Mammary epithelial cell (primary cell): ENCODE measurements at places on chromosomes 4 and X. TPM values are rescaled to one million over a fixed set of nuclear protein-coding genes. Genes with fewer than 3 reads are reported as not detected.

ZAR1 gene
- total RNA-seq, result not detected in 2 replicates

ENPEP gene
- total RNA-seq, result not detected in 2 replicates

GAGE12E gene
- total RNA-seq, result not detected in 2 replicates

- no peak for DNase-seq
Observed at GRCh38 chrX:7316280-7316679, 168.3 kb upstream of the PUDP start.

GRCh38 chr4:149553959-149554520 is 261.6 kb downstream of the IQCM start:
- DNase-seq, result no peak

- DNase-seq, result no peak
Observed at GRCh38 chr4:3070709-3071500, 3.4 kb downstream of the HTT-AS start.

GRCh38 chrX:31832263-31832662 is 760.4 kb upstream of the FTHL17 start:
- peak; percentile 8 for DNase-seq

GRCh38 chrX:57313583-57314215 is 27.2 kb downstream of the FAAH2 start:
- no peak for DNase-seq

DNA sequence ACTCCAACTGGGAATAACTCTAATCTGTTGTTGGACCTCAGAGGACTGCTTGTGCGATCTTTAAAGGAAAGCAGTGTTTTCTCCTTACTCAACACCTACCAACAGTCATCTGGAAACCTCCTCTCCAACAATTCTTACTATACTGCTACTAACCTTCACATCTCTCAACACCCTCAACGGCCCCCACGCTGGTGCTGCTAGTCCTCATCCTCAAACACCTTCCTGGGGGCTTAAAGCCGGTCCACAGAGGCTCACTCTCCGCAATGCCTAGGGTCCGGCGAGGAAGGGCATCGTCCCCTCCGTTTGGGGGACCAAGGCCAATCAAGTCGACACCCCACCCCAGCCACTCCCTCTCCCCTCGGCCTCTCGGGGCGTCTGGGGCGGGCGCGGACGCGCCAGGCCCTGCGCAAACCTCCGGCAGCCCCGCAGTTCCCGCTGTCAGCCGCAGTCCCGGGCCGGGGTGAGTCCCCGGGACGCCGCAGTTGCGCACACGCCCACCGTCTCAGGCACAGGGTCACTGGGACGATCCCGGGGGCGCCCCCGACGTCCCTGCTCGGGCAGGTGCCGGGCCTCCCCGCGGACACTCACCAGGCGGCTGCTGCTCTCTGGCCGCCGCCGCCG is 418 bp downstream of the TAB3 start:
- DNase-seq, result no peak

DNA sequence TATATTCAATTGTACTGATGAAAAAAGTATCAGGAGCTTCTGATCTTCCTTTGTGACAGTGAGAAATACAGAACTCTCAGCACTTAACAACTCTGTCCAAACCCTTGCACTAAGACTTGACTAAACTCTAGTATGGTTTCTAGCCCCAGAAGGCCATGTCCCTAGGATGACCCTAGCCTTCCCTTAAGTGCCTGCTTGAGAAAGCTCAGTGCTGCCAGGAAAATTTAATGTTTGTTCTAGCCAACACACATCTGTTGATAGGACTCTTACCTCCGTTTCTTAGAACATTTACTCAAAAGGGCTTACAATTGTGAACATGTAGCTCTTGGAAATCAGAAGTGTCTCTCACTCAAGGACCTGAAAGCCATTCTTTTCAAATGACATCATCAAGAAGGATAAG is 1055.2 kb upstream of the FTHL17 start:
- DNase-seq, result no peak
